Natural killer cell treated with Interleukin-12 subunit alpha and Interleukin-12 subunit beta and Interleukin-15 and Interleukin-18, amount 100 ng/mL, for 72 hours (primary cell): ENCODE measurements at places on chromosomes 16 and 17. TPM values are rescaled to one million over a fixed set of nuclear protein-coding genes. Genes with fewer than 3 reads are reported as not detected.

The PLCG2 gene
- 73.4 TPM for total RNA-seq

GRCh38 chr17:6756425-6757031 is 682 bp downstream of the XAF1 start:
- no peak for DNase-seq

The DLG4 gene
- 8.3 TPM for total RNA-seq

The MMP28 gene
- total RNA-seq, result not detected

The OR1A1 gene
- not detected for total RNA-seq

The KRTAP9-8 gene
- total RNA-seq, result not detected

- DNase-seq, result no peak
Observed at GRCh38 chr17:27414271-27414670, 42.0 kb upstream of the KSR1 start.

The GUCY2D gene
- total RNA-seq, result not detected

The SLC16A11 gene
- total RNA-seq, result 1.2 TPM

DNA sequence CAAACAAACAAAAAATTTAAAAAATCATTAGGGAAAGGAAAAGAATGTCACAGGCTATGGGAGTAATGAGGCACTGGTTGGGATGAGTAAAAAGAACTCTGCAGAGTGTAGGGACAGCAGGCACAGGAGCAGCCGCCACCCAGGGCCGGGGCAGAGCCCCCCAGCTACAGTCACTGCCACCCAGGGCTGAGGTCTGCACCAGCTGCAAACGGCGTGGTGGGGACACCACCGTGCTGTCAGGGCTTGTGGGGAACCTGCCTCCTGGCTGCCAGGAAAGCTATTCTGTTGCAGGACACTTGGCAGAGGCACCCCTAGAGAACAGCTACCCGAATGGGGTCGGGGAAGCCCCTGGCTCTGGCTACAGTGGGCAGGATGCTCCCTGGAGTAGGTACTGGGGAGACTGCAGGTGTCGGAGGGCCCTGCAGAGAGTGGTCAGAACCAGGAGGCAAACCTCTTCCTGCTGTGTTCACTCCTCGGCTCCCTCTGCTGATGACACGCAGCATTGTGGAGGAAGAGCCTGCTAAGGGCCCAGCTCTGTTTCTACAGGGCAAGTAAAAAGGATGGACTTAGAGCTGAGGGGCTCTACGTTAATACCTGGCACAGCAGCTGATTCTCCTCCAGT is 32.3 kb upstream of the CAPN15 start:
- DNase-seq, result no peak

DNA sequence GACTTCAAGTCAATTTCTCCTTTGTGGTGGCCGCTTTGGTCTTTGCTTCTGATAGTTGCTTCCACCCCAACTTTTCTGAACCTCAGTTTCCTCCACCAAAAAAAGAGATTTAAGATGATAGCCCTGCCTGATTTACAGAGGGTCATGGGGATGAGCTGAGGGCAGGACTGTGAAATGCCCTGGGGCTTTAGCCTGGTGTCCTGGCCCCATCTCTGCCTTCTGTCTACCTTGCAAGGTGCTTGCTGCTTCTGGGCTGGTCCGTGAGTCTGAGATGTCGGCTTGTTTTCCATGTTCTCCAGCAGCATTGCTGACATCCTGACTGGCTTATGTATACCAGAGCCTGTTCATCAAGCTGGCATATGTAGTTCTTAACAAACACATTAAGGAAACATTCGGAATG is 191.9 kb upstream of the MPHOSPH6 start:
- no peak for DNase-seq

The KRTAP4-4 gene
- not detected for total RNA-seq

- no peak for DNase-seq
Observed at GRCh38 chr17:7634384-7634783, 4.4 kb downstream of the SHBG start.

The RAB37 gene
- 1.3 TPM for total RNA-seq

The RTN4RL1 gene
- total RNA-seq, result not detected

The SLC2A4 gene
- not detected for total RNA-seq

- no peak for DNase-seq
Observed at GRCh38 chr16:2749476-2749875, 3.0 kb upstream of the SRRM2 start.

The HBQ1 gene
- not detected for total RNA-seq

The RNF222 gene
- not detected for total RNA-seq

- no peak for DNase-seq
Observed at GRCh38 chr16:69171325-69172084, 15.5 kb upstream of the SNTB2 start.

GRCh38 chr16:52466994-52467393 is 79.9 kb downstream of the TOX3 start:
- DNase-seq, result no peak

The LONP2 gene
- 54.4 TPM for total RNA-seq

The C17orf113 gene
- total RNA-seq, result not detected

The CUEDC1 gene
- not detected for total RNA-seq

The ELMO3 gene
- 13.9 TPM for total RNA-seq

DNA sequence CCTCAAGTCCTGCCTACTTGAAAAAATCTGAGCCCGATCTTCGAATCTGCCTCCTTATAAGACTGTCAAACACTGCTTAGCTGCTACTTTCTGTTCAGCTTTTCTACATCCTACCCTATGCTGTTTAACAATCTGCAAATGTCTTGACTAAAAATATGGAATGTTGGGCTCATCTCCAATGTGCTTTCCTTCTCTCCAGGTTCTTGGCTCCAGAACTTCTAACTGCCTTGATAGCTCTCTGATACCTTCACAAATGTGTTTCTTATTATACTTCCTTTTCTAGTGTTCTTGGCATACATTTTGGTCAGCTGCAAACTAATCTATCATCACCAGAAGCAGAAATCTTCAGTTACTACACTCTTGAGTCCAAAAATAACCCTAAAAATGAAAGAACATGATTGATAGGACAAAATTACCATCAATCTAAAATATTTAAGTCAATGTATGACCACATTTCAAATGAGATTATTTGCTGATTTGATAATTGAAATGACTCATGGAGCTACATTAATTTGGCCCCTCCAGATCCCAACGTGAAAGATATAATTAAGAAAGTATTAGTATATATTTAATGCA is 372.3 kb upstream of the MON1B start:
- DNase-seq, result no peak

DNA sequence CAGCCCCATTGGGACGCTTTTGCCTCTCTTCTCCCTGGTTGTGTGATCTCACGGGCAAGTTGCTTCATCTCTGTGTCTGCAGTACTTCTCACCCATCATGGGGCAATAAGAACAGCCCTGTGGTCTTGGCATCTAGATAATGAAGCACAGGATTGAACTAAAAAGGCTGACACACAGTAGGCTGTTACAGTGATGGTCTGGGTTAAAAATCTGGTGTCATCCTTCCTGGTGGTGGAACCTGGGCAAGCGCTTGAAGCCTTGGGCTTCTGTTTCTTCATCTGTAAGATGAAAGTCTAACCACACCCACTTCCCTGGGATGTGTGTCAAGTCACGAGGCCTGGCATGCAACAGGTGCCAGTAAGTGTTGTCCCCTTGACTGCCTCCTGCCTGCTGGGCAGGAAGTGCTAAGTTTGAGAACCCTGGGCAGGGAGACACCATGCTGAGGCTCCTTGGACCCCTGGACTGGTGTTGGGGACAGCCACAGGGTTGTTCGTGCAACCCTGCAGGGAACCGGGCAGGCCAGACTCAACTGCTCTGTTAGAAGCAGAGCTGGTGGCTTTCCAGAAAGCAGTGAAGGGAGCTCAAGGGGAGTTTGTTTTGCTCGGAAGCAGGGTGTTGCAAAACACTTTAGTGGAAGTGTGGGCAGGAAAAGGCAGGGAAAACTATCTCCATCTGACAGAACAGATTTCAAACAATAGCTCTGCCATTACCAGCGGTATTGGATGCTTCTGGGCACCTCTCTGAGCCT is 5.9 kb upstream of the MAP2K3 start:
- no peak for DNase-seq

The RPGRIP1L gene
- total RNA-seq, result 7.6 TPM

GRCh38 chr16:69741519-69741918 is 13.2 kb downstream of the NOB1 start:
- no peak for DNase-seq

DNA sequence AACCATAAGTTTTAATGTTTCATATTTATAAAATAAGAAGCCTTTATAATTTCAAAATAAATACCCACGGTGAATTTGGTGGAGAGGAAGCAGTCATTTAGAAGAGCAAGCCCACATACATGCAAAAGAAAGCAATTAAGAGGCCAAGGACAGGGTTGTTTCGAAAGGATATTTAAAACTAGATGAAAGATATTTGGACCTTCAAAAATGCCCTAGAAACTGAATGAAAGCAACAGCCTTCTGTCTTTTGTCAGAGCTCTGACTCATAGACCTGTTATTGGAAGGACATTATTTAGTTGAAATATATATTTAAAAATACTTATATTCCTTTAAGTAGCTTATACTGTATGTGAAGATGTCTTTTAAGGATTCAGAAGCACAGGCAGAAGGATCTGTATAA is 8.6 kb upstream of the METTL9 start:
- DNase-seq, result no peak

- no peak for DNase-seq
Observed at GRCh38 chr17:49582789-49583188, 7.1 kb downstream of the NXPH3 start.

DNA sequence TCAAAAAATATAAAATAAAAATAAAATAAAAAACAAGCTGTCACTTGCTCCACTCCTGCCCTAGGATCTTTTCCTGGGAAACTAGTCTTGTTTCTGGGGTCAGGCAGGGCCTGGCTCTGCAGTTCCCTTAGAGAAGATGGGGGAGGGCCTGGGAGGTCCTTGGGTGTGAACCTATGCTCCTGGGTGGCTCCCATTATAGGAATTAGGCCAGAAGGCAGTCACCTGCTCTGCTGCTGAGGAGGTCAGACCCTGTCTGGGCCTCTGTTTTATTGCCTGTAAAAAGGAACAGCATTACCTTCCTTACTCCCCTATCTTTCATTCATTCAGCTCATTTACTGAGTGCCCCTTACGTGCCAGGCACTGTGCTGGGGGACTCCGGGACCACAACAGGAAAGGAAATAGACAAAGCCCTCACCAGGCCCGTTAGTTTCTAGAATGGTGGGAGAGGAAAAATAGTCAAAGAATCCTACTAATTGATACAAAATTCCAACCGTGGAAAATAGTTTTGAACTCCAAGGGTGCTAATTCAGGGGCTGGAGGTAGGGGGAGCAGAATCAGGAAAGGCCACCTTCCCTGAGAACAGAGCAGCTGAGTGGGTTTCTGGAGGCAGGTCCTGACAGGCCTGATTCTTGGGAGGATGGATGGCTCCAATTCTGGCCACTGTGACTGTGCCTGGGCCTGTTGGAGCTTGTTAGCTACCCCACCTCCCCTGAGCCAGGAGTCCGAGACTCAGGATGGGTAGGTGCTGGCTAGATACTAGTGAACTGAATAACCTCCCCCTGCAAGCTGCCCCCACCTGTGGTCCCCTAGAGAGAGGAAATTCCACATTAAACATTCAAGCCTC is 1.3 kb upstream of the SLC46A1 start:
- no peak for DNase-seq

The CES4A gene
- total RNA-seq, result 6.5 TPM

The BIRC5 gene
- total RNA-seq, result 42.4 TPM

- DNase-seq, result peak; percentile 85
Observed at GRCh38 chr16:84647828-84648594, at the start of gene KLHL36. KLHL36 (plus strand) TSS chr16:84648511; CDS start chr16:84650868, 2,357 bp downstream.

The CCL8 gene
- total RNA-seq, result not detected

DNA sequence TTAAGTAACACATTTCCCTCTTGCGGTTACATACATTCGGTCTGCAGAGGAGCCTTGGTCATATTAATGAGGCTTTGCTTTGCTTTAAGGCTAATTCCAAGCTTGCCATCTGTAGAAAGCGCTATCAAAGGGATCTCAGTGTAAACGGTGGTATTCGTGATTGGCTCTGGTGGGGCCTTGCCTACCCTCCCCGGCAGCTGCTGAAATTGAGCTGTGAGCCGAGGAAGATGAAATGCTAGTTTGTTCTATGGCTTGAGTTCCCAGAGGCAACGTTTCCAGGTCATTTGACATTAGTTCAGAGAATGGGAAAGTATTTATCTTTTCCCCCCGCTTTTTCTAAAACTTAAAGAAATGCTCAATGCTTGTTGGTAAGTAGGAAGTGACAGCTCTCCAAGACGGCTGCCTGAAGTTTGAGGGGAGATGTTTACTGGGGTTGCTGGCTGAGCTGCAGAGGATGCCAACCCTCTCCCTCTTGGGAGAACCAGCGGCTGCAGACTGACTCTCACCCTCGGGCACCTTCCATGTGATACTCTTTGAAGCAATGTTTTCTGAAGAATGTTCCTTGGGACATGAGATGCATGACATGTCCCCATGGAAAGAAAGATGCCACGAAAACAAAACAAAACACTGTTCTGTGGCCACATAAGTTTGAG is 458.7 kb upstream of the EEF2KMT start:
- no peak for DNase-seq

GRCh38 chr16:69239851-69240250 is 52.9 kb downstream of the SNTB2 start:
- no peak for DNase-seq

The PKMYT1 gene
- 76.4 TPM for total RNA-seq

The NHERF1 gene
- 159 TPM for total RNA-seq
